CD4-positive, CD25-positive, alpha-beta regulatory T cell (primary cell): ENCODE measurements at places on chromosomes 1 and 21. TPM values are rescaled to one million over a fixed set of nuclear protein-coding genes. Genes with fewer than 3 reads are reported as not detected.

PRRX1 gene
- total RNA-seq: not detected

DNA sequence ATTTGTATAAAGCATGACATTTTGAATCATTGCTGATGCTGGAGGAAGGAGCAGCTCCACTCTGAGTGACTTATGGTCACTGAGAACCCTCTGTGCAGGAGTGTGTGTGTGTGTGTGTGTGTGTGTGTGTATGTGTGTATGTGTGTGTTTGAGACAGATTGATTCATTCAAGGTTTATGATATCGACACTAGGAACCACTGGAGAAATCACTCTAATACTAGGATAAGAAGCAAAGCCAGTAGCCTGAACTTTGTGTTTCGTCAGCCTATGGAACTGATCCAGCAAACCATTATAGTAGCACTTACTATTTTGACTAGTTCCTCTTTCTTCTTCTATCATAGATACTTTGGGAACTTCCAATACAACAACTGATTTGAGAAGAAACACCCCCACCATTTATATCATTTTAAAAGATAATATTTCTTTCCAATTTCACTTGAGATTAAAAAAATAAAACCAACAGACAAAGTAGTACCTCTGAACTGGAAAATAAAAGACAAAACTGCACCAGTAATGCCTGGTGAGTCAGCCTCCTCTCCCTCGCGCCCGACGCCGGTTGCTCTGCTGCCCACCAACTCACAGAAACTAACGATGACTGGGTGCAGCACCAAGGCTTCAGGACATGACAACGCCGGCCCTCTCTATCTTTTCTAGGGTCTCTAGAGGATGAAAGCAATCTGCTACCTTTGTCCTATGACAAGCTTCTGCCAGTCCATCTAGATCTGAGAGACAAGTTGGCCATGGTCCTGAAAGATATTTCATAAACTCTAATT lies 20.9 kb downstream of the SLAMF1 start:
- H3K36me3 ChIP-seq: peaks cover 19% of the 10 kb centered on the region
- H3K4me3 ChIP-seq: peak overlapping the region; percentile 72
- H3K4me1 ChIP-seq: peaks cover 95% of the 10 kb centered on the region
- DNase-seq: peak; percentile 54
- H3K27me3 ChIP-seq: no peaks in the 10 kb centered on the region

NES gene
- 0.10 TPM for total RNA-seq

- H3K27me3 ChIP-seq: peaks cover 8% of the 10 kb centered on the region
- H3K4me1 ChIP-seq: no peaks in the 10 kb centered on the region
- no peak for DNase-seq
- no peak overlapping the region for H3K4me3 ChIP-seq
- no peak overlapping the region for H3K27ac ChIP-seq
These were observed 22.2 kb upstream of the PTPN14 start for GRCh38 chr1:214573386-214574318.

DNA sequence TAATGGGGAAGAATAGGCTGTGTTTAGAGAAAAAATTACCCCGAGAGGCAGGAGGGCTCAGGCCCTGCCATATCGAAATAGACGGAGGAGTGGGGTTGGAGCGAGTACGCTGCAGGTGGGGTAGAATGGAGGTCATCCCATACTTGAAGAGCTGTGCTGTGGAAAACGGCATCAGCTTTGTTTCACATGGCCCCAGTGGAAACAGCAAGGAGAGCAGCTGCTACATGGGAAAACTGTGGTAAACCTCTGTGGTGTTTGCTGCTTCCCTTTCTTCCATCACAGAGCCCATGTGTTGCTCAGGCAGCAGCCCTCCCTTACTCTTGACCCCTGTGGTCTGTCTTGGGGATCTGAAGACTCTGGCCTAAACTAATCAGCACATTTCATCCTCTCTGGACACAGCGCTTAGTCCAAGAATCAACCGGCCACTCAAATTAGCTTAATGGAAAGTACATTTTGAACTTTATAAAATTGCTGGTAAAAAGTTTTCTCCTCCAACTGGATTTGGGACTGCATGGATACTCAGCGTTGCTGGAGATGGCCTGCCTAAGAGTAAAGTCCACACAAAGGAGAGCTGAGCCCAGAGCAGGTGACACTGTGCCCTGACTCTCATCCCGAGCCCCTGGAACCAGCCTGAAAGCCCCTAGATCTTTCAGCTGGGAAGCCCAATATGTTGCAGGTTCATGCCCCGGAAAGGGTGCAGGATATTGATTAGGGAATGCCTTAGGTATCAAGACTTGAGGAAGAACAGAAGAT lies 127.1 kb upstream of the GADD45A start:
- no peak overlapping the region for H3K27ac ChIP-seq
- no peak overlapping the region for H3K4me3 ChIP-seq
- H3K4me1 ChIP-seq: no peaks in the 10 kb centered on the region
- no peaks in the 10 kb centered on the region for H3K27me3 ChIP-seq
- H3K36me3 ChIP-seq: no peaks in the 10 kb centered on the region

- peaks cover 27% of the 10 kb centered on the region for H3K4me1 ChIP-seq
- H3K27ac ChIP-seq: no peak overlapping the region
- no peaks in the 10 kb centered on the region for H3K27me3 ChIP-seq
- H3K4me3 ChIP-seq: peak overlapping the region; percentile 65
- H3K36me3 ChIP-seq: no peaks in the 10 kb centered on the region
These were observed 38.3 kb upstream of the GBP5 start for GRCh38 chr1:89310976-89311375.

DNA sequence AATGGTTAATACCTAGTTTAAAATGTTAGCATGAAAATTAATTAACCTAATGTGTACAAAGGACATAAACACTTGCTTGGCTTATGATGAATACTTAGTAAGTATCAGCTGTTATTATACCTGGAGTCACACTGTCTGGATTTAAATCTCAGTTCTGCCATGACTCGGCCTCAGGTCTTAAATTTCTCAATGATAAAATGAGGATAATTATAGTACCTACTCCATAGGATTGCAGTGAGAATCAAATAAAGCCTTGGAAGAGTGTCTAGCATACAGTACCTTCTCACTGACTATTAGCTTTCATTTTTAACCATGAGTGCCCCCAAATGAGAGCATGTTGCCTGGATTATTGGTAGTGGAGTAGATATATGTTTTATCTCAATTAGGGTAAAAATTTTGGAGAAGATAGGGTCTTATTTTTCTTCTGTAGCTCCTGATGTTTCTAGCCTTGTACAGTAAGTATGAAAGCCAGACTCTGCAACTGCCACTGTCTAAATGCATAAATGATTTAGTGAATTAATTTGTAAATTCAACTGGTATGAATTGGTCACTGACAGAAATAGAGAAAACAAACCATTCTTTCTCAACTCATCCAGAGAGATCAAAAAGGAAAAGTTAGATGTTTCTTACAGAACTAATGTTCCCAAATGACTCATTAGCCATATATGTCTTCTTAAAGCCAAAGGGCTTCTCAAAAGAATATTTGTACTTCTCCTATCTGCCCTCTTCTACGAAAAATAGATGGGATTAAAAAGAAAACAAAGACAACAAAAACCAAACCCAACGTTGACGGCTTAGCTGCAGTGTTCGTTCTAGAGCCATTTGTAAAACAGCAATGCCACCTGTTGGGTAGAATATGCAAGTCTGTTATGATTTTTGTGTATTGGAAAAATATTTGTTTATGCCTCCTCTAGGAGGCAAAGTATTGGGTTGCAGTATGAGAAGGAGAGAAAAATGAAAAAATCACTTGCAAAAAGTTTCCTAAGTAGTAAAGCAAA lies 53.8 kb upstream of the MROH9 start:
- no peaks in the 10 kb centered on the region for H3K4me1 ChIP-seq
- H3K27ac ChIP-seq: no peak overlapping the region
- H3K4me3 ChIP-seq: no peak overlapping the region

PTPN7 gene
- total RNA-seq: 124 TPM

DNA sequence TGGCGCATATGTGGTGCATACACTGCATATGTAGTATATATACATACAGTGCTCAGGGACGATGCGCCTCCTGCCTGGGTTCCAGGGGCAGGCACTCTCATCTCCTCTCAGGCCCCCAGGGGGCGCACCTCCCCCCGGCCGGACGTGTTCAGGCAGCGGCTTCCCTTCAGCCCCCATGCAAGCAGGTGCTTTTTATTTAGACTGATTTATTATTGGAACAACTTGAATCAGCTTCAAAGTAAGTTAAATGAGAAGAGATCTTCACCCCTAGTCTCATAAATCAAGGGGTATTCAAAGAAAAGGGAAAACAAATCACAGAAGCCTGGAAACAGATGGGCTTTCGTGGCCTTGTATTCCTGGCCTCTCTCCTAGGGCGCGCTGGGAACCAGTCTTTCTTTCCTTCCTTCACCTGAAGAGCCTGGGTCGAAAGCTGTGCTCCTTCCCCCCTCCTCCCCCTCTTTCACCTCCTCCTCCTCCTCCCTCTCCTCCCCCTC lies 64.6 kb downstream of the UBIAD1 start:
- H3K4me3 ChIP-seq: no peak overlapping the region
- no peaks in the 10 kb centered on the region for H3K27me3 ChIP-seq
- no peak overlapping the region for H3K27ac ChIP-seq
- H3K4me1 ChIP-seq: no peaks in the 10 kb centered on the region

NUDT4B gene
- total RNA-seq: not detected

HHIPL2 gene
- not detected for total RNA-seq

PODN gene
- total RNA-seq: not detected

GRCh38 chr1:84086189-84086588 lies 57.9 kb upstream of the PRKACB start:
- peaks cover 5% of the 10 kb centered on the region for H3K4me1 ChIP-seq
- peaks cover 16% of the 10 kb centered on the region for H3K27me3 ChIP-seq
- no peak overlapping the region for H3K4me3 ChIP-seq

GRCh38 chr21:39707316-39707715 lies 37.7 kb upstream of the IGSF5 start:
- H3K27ac ChIP-seq: no peak overlapping the region
- no peaks in the 10 kb centered on the region for H3K27me3 ChIP-seq
- no peak overlapping the region for H3K4me3 ChIP-seq
- H3K4me1 ChIP-seq: no peaks in the 10 kb centered on the region

- H3K27me3 ChIP-seq: no peaks in the 10 kb centered on the region
- H3K27ac ChIP-seq: no peak overlapping the region
- peaks cover 7% of the 10 kb centered on the region for H3K36me3 ChIP-seq
These were observed 10.6 kb downstream of the SLC19A1 start for GRCh38 chr21:45531393-45532215.

CYYR1 gene
- total RNA-seq: not detected

CCDC17 gene
- 6.1 TPM for total RNA-seq

DNA sequence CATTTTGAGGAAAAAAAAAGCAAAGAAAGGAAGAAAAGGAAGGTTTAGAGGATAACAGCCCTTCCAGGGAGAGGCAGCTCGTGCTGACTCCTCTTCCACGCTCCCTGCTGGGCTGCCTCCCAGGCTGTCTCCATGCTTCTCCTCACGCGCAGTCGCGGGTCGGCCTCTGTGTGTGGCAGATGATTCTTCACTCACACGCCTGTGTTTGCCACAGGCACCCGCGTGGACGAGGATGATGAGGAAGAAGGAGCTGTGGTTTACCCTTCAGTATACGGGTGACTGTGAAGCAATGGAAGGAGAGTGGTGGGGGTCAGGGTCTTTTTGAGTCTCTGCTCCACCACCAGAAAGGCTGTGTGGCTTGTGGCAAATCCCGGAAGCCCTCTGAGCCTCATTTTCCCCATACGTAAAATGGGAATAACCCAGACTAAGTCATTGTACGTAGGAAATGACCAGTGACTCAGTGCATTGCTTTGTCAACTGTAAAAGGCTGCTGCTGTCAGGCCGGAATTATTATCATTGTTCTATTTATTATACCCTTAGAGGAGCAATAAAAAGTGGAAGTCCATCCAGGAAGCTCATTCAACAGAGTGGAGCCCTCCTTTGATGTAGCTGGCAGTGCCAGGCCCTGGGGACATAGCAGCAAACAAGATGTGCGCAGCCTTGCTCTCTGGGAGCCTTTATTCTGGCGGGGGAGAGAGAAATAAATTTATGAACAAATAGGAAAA lies 11.9 kb upstream of the SH2D2A start:
- H3K4me1 ChIP-seq: no peaks in the 10 kb centered on the region
- no peak for DNase-seq
- no peak overlapping the region for H3K27ac ChIP-seq
- no peak overlapping the region for H3K4me3 ChIP-seq

C1orf141 gene
- not detected for total RNA-seq

DNA sequence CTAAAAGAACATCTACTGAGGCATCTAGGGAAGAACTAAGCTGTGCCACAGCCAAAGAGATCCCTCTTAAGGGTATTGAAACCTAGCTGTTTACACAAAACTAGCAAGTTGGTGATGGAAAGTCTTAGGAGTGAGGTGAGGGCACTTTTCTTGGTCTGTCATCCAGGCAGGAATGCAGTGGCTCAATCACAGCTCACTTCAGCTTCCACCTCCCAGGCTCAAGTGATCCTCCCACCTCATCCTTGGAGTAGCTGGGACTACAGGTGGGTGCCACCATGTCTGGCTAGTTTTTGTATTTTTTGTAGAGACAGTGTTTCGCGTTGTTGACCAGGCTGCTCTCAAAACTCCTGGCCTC lies 2.4 kb downstream of the PLEKHO1 start:
- peaks cover 39% of the 10 kb centered on the region for H3K36me3 ChIP-seq
- peak overlapping the region; percentile 81 for H3K27ac ChIP-seq
- H3K4me3 ChIP-seq: peak overlapping the region; percentile 94
- DNase-seq: no peak
- H3K27me3 ChIP-seq: no peaks in the 10 kb centered on the region
- H3K4me1 ChIP-seq: peaks cover 39% of the 10 kb centered on the region

GPR37L1 gene
- total RNA-seq: not detected

DNA sequence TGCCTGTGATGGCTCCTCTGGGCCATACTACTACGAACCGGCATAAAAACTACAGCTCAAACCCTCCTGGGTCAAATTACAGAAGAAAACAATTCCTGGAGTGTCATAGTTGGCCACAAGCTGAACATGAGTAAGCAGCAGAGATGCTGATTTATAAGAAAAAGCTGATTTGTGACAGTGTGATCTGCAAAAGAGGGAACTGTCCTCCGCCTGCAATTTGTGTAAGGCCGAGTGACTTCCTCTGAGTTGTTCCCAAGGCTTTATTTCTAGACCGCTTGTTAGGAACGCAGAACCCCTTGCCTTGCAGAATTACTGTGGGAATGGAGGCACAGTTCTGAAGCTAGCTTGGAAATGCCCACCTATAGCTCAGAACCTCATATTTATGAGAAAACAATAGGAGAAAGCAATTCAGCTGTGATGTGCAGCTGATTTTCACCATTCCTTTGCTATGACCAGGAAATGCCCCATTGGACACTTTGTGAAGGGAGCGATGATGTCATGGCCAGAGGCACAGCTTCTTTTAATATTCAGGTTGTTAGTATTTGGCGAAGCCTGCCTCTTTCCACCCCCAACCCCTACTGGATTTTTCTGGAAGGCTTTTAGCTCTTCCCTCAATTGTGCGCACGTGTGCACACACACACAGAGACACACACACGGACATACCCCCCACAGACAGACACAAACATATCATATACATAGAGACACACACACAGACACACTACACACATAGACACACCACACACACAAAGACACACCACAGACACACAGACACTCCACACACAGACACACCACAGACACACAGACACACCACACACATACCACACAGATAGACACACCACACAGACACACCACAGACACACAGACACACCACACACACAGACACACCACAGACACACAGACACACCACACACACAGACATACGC lies 47.6 kb downstream of the IER5 start:
- H3K4me3 ChIP-seq: no peak overlapping the region
- DNase-seq: no peak
- H3K27ac ChIP-seq: no peak overlapping the region
- peaks cover 27% of the 10 kb centered on the region for H3K4me1 ChIP-seq
- no peaks in the 10 kb centered on the region for H3K27me3 ChIP-seq
- H3K36me3 ChIP-seq: no peaks in the 10 kb centered on the region
